Kasumi-1 (cell line): ENCODE measurements at places on chromosomes 1 and 21.
A peak's percentile ranks its signal among the peaks of the same experiment; 100 is the strongest.

DNA sequence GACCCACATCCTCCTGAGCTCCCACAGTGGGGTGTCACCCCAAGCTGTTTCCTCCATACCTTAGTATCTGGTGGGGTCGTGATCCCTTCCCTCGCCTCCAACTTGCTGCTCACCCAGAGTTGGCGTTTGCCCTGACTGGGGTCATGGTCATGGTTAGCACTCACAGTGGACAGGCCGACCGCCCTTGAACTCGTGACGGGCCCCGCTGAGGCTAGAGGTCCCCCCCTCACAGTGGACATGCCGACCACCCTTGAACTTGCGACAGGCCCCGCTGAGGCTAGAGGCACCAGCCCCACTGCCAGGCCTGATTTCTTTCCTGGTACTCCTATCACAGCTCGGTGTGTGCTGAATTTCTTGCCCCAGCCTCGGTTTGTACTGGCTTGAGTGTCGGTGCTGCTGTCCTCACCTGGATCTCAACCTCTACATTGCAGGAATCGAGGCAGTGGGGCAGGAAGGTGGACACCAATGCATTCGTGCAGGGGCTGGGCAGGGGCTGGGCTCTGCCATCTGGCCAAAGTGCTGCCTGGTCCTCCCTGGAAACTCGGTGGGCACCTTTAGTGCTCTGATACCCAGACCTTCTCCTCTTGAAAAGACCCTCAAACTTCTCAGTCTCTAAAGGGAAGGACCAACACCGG, 37.5 kb upstream of the AJAP1 start:
- DNase-seq: no peak

- no peak for DNase-seq
These were observed 10.0 kb downstream of the KIRREL1 start for GRCh38 chr1:158003406-158003800.

- DNase-seq: no peak
These were observed 20.4 kb upstream of the OR6N2 start for GRCh38 chr1:158801396-158801795.

- no peak for DNase-seq
These were observed 51.0 kb upstream of the RUNX3 start for GRCh38 chr1:24980836-24981630.

- no peak for DNase-seq
These were observed 10.3 kb upstream of the TTF2 start for GRCh38 chr1:117049857-117050256.

- DNase-seq: peak; percentile 69
These were observed 10.5 kb downstream of the WNT9A start for GRCh38 chr1:227937031-227937837.

- no peak for DNase-seq
These were observed 203.7 kb upstream of the C1orf87 start for GRCh38 chr1:60277269-60277668.
